ENCODE measurements at places on chromosomes 16 and 17.

GRCh38 chr16:27335349-27336053, 21.7 kb downstream of the IL4R start:
- no peak for DNase-seq

GRCh38 chr16:592518-593306, 2.8 kb downstream of the RAB40C start:
- DNase-seq, result no peak

- DNase-seq, result no peak
These were observed 115.7 kb downstream of the MRTFB start for GRCh38 chr16:14186795-14187221.

- no peak for DNase-seq
These were observed 255.4 kb downstream of the PHKB start for GRCh38 chr16:47716571-47716970.

GRCh38 chr17:76585033-76585648, 519 bp downstream of the ST6GALNAC2 start:
- DNase-seq, result no peak

- no peak for DNase-seq
These were observed 31.9 kb downstream of the PMP22 start for GRCh38 chr17:15233022-15233805.

DNA sequence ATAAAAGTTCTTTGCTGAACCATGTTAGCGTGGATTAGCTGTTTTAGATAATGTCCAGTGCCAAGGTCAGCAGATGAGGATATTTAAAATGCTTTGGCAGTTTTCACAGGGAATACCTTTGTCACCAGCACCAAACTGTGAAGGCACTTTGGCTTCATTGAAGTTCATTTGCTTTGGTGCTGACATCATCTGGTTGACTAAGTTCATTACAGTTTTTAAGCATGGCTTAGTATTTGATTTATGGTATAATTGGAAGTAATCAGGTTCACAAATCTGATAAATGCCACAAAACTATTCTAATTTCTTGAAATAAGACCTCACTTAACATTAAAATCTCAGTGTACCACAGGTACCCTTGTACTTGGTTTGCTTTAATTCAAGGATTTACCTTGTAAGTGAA, 4.3 kb downstream of the GID4 start:
- no peak for DNase-seq

DNA sequence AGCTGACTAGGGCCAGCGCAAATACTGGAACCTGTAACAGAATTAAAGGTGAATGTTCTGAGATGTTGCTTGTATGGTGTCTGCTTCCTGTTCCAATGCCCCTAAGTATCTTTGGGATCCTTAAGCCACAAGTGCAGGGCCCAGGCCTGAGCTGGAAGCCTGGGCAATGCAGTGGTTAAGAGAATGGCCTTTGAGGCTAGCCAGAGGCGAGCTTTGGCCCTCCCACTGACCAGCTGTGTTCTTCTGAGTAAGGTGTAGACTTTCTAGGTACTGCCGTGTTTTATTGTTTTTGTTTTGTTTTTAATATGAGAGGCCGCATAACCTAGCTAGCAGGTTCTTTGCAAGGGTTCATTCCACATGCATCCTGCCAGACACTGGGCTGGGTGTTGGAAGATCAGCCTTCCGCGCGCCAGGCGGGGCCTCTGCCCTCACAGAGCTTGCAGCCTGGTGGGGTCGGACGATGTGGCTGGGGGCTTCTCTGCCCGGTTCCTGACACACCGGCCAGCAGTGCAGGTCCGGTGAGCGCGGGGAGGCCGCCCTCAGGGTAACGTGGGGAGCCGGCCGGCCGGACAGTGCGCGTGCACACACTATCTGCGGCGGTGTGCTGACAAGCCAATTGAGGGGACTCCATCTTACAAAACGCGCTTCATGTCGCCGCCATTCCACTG, 551 bp upstream of the MLX start:
- DNase-seq, result no peak

Data from stimulated activated CD8-positive, alpha-beta memory T cell treated with anti-CD3 and anti-CD28 coated beads, Interleukin-7, amount 100 ng/mL, for 4 hours (primary cell).